ENCODE measurements at places on chromosomes 7 and 10. TPM values are rescaled to one million over a fixed set of nuclear protein-coding genes. Genes with fewer than 3 reads are reported as not detected.

STYXL1 gene
- total RNA-seq = 35.3 TPM

CYP2C19 gene
- not detected for total RNA-seq

GRIFIN gene
- total RNA-seq = not detected

AGR2 gene
- 4.6 TPM for total RNA-seq

ANKRD61 gene
- 0.29 TPM for total RNA-seq

CDK1 gene
- 41.9 TPM for total RNA-seq

PRR15 gene
- total RNA-seq = 6.6 TPM

SPDYE2 gene
- not detected for total RNA-seq

NPY4R2 gene
- total RNA-seq = 0.14 TPM

DNA sequence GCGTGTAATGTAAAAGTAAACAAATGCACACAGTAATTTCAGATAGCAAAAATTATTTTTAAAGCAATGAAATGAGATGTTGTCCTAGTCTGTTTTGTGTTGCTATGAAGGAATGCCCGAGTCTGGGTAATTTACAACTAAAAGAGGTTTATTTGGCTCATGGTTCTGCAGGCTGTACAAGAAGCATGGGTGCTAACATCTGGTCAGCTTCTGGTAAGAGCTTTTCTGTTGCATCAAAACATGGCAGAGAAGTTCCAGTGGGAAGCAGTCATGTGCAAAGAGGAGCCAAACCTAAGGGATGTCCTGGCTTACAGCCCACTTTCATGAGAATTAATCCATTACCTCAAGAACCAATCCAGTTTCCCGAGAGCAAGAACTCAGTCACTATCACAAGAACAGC, 62.9 kb upstream of the MNX1 start:
- no peak for DNase-seq

DNA sequence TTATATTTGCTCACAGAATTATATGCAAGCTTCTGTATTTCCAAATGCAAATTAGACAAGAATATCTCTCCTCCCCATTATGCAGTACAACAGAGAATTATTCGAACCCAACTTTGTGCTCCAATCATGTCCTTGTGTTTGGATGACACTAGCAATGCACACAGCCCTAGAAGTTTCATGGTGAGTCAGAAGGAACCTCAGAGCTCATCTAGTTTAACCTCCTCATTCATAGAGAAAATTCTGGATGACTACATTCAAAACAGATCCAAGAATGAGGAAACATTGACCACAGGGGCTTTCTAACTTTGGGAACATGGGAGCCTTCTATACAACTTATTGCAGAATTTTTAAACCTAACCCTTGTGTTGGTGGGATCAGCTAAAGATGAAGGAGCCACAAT, 12.8 kb upstream of the ARID5B start:
- no peak for DNase-seq

- no peak for DNase-seq
These were observed 108.6 kb downstream of the TMEM130 start for GRCh38 chr7:98761225-98761624.

GRCh38 chr10:15719899-15720634, at the start of gene ITGA8:
Gene ITGA8 (minus strand): TSS chr10:15719922. CDS start chr10:15719771, 151 bp downstream.
- DNase-seq = peak; percentile 70

- DNase-seq = no peak
These were observed 2.7 kb downstream of the WASL start for GRCh38 chr7:123746055-123746454.

DNA sequence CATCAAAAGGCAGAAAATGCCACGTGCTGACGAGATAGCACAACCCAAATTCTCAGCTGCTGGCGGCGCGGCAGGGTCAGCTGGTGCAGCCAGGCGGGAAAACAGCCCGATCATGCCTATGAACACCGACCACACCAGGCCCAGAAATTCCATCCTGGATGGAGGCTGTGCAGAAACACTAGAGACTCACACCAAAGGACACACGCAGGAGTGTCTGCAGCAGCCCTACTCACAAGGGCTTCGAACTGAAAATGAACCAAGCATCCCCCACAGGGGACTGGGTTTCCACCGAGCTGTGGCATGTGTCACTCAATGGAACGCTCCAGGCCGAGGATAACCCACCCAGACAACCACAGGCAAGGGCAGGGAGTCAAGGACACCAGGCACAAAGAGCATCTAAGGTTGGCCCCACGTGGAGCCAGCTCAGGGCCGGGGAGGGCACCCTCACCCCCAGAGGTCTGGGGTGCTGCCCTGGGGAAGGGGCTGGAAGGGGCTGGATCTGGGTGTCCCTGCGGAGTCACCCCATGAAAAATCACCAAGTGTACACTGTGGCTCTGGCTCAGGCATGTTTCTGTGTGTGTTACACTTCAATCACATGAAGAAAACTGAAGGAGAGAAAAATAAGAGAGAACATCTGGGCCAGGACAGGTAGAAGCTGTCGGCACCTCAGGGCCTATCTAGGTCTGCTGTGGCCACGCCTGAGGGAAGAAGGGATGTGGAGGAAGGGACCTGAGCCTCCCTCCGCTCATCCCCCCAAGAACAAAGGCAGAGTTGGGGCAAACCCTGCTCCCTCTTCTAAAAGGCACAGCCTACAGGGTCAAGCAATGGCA, 33.0 kb downstream of the RASGEF1A start:
- peak; percentile 3 for DNase-seq

GRCh38 chr10:118495499-118495898, 99.9 kb downstream of the PRLHR start:
- DNase-seq = no peak

DNA sequence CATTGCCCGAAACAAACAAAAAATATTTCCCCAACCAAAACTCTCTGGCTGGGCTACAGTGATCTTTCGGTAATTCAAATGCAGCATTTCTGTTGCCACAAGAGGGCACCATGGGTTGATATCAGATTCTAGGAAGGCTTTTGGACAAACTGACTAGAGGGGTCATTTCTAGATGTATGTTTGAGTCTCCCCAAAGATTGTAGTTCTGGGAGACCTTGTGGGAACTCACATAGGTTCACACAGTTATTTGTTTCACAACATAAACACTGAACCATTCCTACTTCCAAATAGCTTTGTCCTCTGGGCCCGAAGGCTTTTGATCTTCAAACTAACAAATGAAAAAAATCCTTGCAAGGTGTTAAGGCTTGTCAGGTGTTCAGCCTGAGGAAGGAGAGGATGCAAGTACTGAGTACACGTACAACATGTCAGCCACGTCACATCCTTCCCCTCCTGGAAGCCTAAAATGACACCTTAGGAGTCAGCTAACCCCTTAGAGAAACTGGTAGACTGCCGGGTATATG, 37.0 kb upstream of the IL15RA start:
- DNase-seq = no peak

GRCh38 chr7:131945957-131946544, 389.6 kb upstream of the PODXL start:
- no peak for DNase-seq

DNA sequence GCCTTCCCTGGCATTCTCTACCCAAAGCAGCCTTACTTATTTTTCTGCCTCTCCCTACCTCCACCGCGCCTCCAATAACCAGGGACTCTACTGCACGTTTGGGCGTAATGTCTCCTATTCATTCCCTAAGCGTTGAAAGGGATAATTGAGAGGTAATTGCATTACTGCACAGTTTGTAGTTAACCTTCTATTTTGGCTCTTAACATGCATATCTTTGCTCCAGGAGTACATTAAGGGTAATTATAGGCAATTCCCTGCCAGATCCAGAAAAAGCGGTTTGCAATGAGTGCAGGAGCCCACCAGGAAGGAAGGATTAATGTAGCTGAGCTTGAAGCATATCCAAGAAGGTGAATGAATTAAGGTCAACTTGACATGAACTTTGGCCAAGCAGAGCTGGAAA, 558.4 kb downstream of the TYW1 start:
- DNase-seq = no peak

GRCh38 chr10:98418665-98419468, 3.9 kb upstream of the PYROXD2 start:
- DNase-seq = no peak

- no peak for DNase-seq
These were observed 375.9 kb downstream of the NXPH1 start for GRCh38 chr7:8809320-8809719.

- no peak for DNase-seq
These were observed 10.7 kb upstream of the SLIT1 start for GRCh38 chr10:97196223-97197029.

- no peak for DNase-seq
These were observed 220.0 kb downstream of the ARHGAP21 start for GRCh38 chr10:24503461-24504320.

GRCh38 chr10:325282-325681, 190.0 kb downstream of the ZMYND11 start:
- DNase-seq = no peak

DNA sequence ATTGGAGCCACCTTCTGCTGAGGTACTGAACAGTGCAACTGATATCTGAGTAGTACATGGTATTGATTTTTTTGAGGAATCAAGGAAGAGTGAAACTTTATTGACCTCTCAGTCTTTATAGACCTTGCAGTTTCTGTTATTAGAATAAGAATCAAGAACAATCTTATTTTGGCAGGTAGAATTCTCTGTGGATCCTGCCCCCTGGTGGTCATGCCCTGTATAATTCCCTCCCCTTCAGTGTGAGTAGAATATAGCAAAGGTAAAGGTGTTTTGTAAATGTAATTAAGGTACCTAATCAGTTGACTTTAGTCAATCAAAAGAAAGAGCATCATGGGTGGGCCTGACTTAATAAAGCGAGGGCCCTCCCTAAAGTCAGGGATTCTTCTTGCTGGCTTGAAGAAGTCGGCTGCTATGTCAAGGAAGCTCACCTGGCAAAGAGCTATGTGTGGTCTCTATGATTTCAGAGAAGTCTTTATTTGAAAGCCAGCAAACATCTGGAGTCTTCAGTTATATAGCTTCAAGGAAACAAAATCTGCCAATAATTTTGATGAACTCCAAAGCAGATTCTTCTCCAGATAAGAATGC, 142.8 kb downstream of the LSM5 start:
- no peak for DNase-seq

DNA sequence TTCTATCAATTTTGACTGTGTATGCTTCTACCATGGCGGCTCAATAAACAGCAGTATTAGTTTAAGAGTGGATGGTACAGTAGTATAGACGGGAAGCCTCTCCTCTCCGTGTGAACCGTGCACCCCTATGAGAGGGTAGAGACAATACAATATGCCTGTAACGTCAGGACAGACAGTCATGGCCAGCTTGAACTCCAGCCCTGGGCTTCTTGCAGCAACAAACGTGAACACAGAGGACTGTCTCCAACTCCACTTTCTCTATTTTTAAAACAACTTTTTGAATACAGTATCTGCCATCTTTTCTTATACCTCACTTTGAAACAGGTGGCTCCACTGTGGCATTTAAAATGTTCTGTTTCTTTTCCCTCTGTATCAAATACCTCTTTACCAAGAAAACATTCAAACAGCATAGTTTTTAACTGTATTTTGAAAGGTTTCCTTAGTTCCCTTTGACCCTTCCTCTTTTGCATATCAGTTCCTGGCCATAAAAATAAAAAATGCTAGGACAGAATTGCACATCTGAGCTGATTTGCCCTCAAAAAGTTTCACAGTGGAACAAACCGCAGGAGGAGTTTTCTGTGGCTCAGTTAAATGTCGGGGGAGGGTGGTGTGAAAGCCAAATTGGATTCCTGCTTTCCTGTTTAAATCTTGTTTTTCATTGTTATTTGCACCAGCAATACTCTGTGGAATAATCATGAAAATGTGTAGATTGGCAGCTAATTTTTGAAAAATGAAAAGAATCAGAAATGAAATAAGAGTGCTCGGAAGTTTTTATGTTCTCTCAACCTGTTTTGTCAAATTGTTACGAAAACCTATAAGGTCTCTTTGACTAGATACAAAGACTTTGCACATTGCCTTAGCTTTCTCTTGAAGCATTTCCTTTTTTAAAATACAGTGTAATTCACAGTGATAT, 8.0 kb downstream of the IKZF1 start:
- no peak for DNase-seq

DNA sequence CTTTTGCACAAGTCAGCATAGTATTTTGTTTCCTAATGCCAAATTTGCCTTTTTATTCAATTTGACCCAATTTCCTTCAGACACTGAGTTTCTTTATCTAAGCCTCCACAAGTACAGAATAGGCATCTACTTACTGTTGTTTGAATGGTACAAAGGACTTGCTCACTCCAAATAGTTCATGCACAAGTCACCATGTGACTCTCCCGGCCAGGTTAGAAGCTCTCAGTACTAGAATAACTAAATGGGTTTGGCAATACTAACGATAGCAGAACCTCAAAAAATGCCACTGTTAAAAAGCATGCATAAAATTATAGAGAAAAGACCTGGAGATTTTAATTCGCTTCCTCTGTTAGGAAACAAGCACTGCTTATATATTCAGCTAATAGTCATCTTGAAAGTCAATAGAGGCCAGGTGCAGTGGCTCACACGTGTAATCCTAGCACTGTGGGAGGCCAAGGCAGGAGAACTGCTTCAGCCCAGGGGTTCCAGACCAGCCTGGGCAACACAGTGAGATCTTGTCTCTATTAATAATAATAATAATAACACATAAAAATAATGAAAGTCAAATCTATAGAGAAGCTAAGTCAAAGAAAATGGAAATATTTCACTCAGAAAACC, 335.8 kb upstream of the MBL2 start:
- DNase-seq = no peak

DNA sequence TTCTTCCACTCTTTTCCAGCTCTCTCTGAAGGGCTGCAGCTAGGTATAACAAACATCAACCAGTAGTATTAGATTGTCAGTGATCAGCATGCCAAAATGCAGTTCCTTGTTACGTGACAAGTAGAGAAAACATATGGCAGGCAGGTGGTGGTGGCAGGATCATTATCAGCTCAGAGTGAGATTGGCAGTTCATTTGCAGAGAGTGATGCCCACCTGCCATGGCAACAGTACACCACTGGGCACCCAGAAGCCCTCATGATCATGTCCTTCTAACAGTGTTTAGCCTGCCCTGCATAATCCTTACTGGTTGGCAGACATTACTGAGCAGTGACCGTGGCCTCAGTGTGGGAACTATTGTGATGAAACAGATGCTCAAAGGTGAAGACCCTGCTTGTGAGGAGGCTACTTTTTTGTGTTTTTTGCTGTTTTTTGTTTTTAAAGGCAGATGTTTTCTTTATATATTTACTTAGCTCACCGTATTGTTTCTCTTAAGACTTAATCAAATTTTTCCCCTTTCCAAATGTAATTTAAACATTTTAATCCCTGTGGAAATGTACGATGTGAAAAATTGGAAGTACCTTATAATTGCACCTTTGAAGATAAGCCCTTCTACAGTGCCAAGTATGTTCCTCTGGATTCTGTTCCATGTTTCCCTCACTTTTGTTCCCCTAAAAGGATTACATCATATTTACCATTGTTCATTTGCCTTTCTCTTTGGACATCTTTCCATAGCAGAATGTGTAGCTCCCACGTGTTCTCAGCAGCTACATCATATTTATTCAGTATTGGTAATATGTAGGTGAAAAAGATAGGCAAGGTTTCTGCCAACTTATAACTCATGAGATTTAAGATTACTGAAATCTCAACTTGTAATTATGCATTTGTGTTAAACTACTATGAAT, 179.6 kb downstream of the SND1 start:
- DNase-seq = no peak

GRCh38 chr10:3775696-3776551, 9.1 kb downstream of the KLF6 start:
- DNase-seq = no peak

Measured in mesothelial cell of epicardium (in vitro differentiated cells).